ENCODE measurements at places on chromosomes 3 and 15.

DNA sequence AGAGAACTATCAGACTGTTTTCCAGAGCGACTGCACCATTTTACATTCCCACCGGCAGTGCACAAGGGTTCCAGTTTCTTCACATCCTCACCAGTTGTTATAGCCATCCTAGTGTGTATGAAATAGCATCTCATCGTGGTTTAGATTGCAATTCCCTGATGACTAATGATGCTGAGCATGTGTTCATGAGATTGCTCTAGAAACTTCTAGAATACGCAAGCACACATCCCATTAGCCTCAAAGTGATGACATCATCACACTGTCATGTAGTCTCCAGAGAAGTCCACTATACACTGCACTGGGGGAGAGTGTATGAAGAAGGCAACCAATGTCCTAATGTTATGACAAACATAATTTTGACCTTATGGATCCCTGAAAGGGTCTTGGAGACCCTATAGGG is 30.1 kb downstream of the FBLN2 start:
- no peak for DNase-seq

GRCh38 chr3:13460341-13460736 is 19.8 kb upstream of the HDAC11 start:
- no peak for DNase-seq

DNA sequence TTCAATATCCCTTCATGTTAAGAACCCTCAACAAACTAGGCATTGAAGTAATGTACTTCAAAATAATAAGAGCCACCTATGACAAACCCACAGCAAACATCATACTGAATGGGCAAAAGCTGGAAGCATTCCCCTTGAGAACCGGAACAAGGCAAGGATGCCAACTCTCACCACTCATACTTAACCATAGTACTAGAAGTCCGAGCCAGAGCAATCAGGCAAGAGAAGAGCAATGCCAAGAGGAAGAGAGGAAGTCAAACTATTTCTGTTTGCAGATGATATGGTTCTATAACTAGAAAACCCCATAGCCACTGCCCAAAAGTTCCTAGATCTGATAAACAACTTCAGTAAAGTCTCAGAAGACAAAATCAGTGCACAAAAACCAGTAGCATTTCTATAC is 161.9 kb downstream of the UBE2E2 start:
- no peak for DNase-seq

DNA sequence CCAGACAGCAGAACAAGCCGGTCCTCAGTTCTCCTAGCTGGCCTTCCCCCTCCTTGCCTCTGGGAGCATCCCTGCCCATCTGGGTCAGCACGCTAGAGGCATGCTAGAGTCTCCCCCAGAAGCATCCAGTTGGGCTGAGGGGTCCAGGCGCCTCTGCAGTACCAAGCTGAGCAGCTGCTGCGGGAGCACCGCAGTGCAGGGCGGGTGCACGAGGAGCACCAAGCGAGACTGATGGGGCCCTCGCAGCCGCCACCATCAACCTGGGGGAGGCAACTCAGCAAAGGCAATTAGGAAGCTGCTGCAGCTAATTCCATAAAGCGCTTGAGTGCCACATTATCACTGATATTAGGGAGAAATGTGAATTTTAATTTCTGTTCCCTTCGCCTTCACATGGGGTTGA is 12.4 kb downstream of the CACNA2D3 start:
- DNase-seq = no peak

- DNase-seq = no peak
These were observed 26.2 kb downstream of the ZBED2 start for GRCh38 chr3:111568911-111569310.

GRCh38 chr15:40928821-40929659 is at the start of gene DLL4:
Gene DLL4 (plus strand): TSS chr15:40929340. CDS start chr15:40929669, 329 bp downstream.
- peak; percentile 47 for DNase-seq

GRCh38 chr3:106839576-106840280 is 537.5 kb upstream of the CCDC54 start:
- DNase-seq = no peak

DNA sequence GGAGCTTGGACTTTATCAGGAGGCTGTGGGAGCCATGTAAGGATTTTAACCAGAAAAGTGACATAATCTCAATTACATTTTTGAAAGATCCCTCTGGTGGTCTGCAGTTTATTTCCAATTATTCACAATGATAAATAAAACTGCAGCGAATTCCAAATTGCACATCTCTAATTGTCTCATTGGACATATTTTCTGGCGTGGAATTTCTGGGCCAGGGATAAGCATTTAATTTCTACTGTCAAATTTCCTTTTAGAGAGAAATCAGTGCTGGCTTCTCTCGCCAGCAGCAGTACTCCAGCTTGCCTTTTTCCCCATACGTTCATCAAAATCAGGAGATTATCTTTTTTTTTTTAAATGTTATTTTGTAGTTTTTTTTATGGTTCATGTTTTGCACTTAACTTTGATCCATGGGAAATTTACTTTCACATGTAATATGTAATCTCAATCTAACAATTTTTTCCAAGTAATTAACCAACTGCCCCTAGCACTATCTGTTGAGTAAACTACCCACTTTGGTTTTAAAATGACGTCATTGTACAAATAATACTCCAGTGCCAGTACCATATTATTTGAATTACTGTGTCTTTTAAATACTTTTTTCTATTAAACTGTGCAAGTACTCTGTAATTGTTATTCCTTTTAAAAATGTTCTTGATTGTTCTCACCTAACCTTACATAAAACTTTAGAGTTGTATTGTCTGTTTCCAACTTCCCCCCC is 251.8 kb downstream of the ADAMTSL3 start:
- no peak for DNase-seq

DNA sequence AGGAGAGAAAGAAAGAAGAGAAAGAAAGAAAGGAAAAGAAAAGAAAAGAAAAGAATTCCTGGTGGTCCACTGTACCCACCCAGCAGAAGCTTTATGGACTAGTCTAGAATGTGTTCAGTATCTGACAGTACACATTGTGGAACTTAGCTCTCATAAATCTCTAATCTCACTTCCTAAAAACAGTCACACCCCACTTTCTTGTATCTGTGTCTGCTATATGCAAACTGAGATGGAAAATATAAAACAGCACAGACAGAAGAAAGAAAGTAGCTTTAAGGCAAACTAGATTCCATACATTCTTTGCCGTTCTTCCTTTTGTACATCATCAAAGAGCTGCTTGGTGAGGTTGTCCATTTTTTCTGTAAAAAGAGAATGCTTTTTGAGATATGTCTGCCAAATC is 41.1 kb upstream of the GNB5 start:
- DNase-seq = no peak

- no peak for DNase-seq
These were observed 56.4 kb downstream of the PLAAT1 start for GRCh38 chr3:193297421-193297820.

- DNase-seq = no peak
These were observed 445 bp downstream of the EFCAB12 start for GRCh38 chr3:129428007-129428375.

- DNase-seq = no peak
These were observed 302.1 kb upstream of the STT3B start for GRCh38 chr3:31230425-31231223.

GRCh38 chr15:41394924-41395323 is 7.4 kb downstream of the NDUFAF1 start:
- DNase-seq = no peak

DNA sequence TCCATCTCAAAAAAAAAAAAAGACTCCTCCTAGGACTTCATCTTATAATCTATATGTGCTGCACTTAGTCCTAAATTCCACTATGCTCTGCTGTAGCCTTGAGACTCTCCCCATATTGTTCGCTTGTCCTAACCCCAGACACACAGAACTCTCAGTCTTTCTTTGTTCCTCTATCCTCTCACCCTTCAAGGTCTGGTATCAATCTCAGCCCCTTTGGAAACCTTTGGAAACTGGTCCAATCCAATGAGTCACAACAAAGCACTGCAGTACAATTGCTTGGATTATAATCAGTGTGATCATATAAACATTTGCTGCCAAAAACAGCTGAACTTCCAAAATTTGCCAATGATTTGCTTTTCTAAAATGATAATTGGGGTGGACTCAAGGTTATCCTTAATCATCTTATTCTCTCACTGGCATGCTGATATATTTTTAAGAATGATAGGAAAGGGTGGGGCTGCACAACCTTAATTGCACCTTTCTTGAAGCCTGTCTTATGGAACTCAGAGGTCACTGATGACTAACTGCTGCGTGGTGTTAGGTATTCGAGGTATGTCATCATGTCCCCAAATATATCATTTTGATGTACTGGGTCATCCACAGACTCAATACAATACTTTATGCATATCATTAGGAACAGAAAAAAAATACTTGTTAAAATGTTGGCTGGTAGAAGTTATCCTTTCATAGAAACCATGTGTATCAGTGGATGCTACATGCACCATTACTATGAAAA is 756.7 kb downstream of the NR2F2 start:
- DNase-seq = no peak

DNA sequence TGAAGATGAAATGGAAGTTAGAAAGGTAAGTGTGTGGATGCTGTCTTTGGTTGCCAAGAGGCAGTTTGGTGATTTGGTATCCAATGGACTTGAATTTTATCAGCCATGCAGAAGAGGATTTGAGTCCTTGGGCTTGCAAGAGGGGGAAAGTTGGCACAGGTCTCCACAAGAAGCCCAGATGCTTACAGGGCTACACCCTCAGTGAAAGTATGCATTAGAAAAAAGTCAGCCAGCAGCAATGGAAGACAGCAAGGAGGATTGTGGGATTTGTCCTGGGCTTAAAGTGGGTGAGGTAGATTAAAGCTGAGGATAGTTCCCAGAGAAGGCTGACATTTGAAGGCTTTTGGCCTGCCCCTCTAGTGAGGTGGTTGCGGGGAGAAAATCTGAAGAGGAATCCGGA is 17.0 kb downstream of the ZNF660 start:
- no peak for DNase-seq

- no peak for DNase-seq
These were observed 48.1 kb upstream of the CDV3 start for GRCh38 chr3:133525435-133525834.

GRCh38 chr15:32096916-32097617 is 66.8 kb downstream of the CHRNA7 start:
- DNase-seq = no peak

GRCh38 chr15:64695561-64695992 is 79.8 kb downstream of the RBPMS2 start:
- DNase-seq = no peak

DNA sequence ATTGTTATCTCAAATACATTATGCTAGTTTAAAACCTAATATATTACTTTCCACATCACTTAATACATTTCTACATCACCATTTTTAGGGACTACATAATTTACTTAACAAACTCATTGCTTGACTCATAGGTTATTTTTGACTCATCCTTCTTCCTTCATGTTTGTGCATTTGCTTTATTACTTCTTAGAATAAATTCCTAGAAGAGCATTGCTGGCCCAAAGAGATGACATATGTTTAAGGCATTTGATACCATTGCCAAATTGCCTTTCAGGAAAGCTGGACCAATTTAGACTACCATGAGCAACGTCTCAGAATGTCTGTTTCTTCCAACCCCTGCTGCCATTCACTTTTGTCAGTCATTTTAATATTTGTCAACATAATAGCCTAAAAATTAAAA is 905.8 kb downstream of the IGSF11 start:
- DNase-seq = no peak

- DNase-seq = no peak
These were observed 854 bp upstream of the COL8A1 start for GRCh38 chr3:99637368-99638111.

- DNase-seq = no peak
These were observed 56.9 kb downstream of the AMOTL2 start for GRCh38 chr3:134317106-134317947.

DNA sequence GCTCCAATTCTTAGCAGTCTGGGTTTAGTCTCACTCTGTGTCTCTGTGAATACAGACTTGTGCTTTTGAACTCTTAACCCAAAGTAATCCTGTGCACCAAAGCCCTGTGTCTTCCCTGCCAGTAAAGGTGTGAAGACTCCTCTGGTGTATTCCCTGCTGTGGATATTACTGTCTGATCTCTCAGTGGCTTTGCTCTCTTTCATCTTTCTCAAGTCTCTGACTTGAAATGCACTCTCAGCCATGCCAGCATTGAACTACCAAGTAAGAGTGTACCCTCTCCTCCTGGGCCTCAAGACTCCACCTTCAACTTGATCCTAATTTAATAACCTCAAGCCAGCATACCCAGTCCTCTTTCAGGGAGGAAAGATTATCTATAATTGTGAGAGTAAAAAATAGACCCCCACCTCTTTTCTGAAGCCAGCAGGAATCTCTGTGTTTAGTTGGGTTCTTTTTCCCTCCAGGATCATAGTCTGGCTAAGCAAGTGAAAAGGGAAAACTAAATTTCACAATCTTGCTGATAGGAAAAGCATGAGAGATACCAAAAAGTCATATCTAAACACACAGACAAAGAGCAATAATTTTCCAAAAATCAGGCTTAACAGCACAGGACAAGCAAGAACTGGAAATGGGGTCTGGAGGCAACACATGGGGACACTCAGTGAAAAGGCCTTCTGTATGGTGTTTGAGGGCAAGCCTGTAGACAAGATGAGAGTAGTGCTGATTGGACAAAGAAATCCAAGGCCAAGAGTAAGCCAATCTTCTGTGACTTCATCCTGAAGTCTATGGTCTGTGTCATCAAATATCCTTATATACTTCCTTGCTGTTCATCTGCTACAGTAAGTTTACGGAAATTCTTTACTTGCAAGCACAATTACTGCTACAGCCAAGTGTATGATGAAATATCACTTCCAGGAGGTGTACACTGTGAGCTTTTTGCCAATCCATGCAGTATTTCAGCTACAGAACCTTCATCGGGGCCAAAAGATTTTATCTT is 296.1 kb upstream of the TGFBR2 start:
- no peak for DNase-seq

- no peak for DNase-seq
These were observed 61.9 kb downstream of the BTLA start for GRCh38 chr3:112437146-112438022.

DNA sequence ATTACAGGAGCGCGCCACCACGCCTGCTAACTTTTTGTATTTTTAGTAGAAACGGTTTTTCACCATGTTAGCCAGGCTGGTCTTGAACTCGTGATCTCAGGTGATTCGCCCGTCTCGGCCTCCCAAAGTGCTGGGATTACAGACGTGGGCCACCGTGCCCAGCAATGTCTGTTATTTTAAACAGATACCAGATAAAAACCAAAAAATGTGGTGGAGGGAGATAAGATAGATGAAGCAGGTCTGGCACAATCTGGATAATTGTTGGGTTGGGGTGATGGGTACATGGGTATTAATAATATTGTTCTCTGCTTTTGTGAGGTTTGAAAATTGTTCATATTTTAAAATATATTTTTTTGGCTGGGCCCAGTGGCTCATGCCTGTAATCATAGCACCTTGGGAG is 4.7 kb downstream of the RNF111 start:
- DNase-seq = no peak

DNA sequence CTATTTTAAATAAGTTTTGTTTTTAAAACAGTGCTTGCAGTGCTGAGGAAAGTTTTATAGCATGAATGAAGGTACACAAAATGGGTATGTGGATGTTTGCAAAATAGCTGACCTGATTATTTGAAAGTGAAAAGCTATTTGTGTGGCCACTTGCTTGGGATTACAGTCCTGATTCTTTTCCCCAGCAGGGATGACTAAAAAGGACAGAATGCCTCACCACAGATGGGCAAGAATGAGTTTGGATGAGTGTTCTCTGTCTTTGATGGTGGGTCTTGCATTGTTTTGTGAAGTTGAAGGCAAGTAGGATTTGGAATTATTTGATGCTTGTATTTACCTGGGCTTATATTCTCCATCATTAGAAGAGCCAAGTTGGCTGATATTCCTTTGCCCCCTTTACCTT is 48.8 kb upstream of the MEIS2 start:
- DNase-seq = no peak

Measured in NCI-H187 treated with DMSO at 0.1 percent for 48 hours (cell line).